Right lung (tissue), 10 donors: ENCODE measurements at places on chromosomes 11 and 22. TPM values are rescaled to one million over a fixed set of nuclear protein-coding genes. Genes with fewer than 3 reads are reported as not detected.

The PARVA gene
- 89.8 TPM for polyA plus RNA-seq

DNA sequence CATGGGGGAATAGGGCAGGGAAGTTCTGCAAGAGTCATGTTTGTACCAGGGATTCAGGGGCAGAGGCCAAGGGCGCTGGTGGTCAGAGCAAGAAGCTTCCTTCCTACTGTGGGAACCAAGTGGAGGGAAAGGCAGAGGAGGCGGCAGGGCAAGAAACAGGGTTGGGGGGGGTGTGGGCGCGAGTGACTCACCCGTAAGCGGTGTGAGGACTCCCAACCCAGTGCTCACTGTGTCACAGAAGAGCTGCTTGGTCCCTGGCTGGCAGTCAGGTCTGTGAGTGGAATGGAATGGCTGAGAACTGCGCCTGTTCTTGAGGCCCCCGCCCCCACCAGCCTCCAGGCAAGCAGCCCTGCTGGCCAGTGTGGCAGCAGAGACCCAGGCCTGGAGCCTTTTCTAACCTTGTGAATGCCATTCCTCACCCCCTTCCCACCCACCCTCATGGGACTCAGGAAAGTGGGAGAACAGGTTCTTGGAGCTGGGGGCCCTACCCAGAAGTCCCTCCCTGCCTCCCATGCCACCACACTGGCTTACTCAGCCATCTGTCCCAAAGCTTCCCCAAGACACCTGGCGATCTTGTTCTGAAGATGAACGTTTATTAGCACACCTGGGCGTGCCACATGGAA, 4.7 kb downstream of the LRRC10B start:
- peak; percentile 44 for DNase-seq

- DNase-seq: peak; percentile 86
Measured at GRCh38 chr11:65386307-65387140, at the start of gene FRMD8. FRMD8 (plus strand) TSS chr11:65386637; CDS start chr11:65387037, 400 bp downstream.

- no peak for DNase-seq
Measured at GRCh38 chr22:47406180-47406834, 643.9 kb downstream of the TBC1D22A start.

DNA sequence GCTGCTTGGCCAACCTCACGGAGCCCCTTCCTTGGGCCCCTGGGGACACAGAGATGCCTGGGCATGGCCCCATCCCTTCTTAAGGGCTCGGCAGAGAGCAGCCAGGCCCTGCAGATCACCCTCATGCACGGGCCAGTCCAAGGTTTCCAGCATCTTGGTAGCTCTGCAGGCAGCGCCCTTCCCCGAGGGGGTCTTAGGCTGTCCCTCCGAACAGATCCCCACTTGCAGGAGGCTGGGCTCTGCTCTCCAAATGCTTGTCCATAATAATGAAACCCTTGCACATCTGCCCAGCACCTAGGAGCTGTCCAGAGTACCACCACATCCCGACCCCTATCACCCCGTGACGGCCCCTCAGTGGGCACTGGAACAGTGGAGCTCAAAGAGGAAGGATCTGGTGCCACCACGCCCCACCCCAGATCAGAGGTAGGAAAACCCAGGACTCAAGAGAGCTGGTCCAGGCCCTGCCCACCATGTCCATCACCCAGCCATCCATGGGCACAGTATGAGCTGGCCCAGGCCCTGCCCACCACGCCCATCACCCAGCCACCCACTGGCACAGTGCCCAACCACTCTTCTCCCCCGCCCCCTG, 92.5 kb upstream of the PRR5 start:
- DNase-seq: no peak
